HCT116 (cell line): ENCODE measurements at places on chromosomes 5 and 9. TPM values are rescaled to one million over a fixed set of nuclear protein-coding genes. Genes with fewer than 3 reads are reported as not detected.

Gene SEMA5A
- 0.02 TPM for total RNA-seq

Gene C5
- total RNA-seq = 0.66 TPM

Gene IFNA21
- total RNA-seq = not detected

Gene SLC4A9
- 0.49 TPM for total RNA-seq

DNA sequence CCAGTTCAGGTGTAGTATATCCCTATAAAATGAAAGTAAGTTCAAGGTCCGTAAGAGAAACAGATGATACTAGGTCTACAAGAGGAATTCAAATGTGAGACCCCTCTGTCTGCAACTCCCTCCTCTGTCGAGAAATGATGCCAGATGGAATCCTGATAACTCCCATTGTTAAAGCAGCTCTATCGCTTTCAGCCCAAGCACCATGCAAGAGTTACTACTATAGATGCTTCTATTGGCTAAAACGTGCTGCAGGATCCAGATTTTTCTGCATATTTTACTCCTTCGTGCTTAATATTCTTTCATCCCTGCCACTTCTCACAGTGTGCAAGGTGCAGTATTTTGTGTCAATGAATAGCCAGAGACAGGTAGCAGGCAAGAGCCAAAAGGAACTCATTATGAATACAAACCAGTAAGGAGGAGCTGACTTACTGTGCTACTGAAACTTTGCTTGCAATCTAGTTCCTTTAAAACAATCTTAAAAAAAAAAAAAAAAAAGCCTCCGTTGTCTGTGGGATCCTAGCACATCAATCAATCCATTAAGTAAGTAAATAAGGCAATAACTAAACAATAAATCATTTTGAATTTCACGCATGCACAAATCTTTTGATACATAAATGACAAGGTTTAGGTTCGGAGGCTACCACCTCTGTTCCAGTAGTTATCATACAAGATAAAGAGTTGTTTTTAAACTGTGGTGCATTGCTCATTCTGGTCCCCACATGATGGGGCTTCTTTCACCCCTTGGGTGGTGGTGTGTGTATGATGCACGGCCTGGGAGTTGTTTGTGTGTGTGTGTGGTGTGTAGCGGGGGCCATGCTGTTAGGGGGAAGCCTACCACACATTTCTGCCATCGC lies 151.1 kb upstream of the MPDZ start:
- no peak for DNase-seq

- no peak for DNase-seq
These were observed 179.3 kb upstream of the FGF10 start for GRCh38 chr5:44568519-44568918.

- DNase-seq = no peak
These were observed 121.4 kb upstream of the TMEM161B start for GRCh38 chr5:88390096-88390441.

GRCh38 chr9:138077126-138077525 lies 199.5 kb downstream of the CACNA1B start:
- no peak for DNase-seq
